ENCODE measurements at places on chromosomes 1 and 21.

DNA sequence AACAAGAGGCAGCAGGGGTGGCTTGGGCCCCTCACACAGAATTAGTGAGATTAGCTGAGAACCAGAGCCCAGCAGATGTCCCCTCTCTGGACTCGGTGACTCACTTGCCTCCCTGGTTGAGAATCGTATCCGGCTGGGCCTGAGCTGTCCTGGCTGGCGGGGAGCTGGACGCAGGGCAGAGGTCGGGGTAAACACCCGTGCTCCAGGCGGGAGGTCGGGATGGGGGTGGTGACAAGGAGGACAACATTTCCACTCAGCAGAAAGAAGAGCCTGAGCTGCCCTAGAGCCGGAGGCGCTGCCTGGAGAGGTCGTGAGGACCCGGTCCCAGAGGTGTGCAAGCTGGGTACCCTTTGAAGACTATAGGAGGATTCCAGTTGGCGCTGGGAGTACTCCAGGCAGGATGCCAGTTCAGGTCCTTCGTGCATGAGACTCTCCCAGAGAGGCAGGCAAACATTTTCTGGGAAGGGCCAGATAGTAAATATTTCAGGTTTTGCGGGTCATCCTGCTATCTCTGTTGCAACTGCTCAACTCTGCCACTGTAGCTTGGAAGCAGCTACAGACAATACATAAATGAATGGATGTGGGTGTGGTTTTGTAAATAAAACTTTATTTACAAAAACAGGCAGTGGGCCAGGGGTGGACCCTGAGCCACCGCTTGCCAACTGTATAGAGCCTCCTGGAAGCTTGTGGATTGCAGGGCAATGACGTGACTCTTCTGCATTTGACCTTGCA is 116.8 kb upstream of the WNT4 start:
- DNase-seq: no peak
- peaks cover 3% of the 10 kb centered on the region for H3K4me1 ChIP-seq
- H3K27ac ChIP-seq: no peak overlapping the region

GRCh38 chr1:204314171-204314892 is 45.4 kb downstream of the PLEKHA6 start:
- H3K27me3 ChIP-seq: no peaks in the 10 kb centered on the region
- H3K4me1 ChIP-seq: peaks cover 20% of the 10 kb centered on the region
- peak overlapping the region; percentile 93 for H3K27ac ChIP-seq
- H3K36me3 ChIP-seq: no peaks in the 10 kb centered on the region

DNA sequence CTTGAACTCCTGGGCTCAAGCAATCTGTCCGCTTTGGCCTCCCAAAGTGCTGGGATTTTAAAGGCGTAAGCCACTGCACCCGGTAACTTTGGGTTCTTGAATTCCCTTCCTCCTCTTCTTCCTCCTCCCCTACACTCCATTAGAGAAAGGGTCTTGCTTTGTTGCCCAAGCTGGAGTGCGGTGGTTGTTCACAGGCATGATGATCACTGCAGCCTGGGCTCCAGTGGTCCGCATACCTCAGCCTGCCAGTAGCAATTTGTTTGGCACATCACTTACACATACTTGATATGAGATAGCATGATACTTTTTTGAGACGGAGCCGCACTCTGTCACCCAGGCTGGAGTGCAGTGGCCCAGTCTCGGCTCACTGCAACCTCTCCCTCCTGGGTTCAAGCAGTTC is 2.2 kb downstream of the DEGS1 start:
- H3K27ac ChIP-seq: no peak overlapping the region
- H3K4me3 ChIP-seq: no peak overlapping the region
- no peak for DNase-seq
- no peaks in the 10 kb centered on the region for H3K27me3 ChIP-seq
- H3K4me1 ChIP-seq: peaks cover 5% of the 10 kb centered on the region

DNA sequence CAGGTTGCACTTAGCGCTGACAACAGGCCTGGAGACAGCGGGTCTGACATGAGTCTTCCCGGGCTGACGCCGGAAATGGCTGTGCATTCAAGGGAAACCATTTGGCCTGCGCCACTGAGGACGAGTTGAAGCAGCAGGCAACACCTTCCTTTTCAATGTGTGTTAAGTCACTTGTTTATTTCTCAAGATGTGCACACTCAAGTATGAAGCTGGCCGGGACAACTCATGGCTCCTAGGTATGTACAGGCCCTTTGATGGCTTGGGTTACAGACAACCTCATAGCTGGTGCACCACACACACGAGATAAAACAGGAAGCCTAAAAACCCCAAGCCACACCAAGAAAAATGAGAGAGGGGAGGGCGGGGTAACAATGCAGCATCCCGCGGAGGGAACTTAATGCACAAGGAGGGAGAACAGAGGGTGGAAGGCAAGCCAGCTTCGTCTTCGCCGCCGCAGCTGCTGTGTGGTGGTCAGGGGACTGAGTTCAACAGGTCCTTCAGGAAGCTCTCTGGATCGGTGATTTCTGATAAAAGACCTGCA is 118.0 kb upstream of the IFFO2 start:
- peaks cover 13% of the 10 kb centered on the region for H3K36me3 ChIP-seq
- H3K27me3 ChIP-seq: no peaks in the 10 kb centered on the region
- no peak for DNase-seq
- H3K27ac ChIP-seq: no peak overlapping the region
- peaks cover 15% of the 10 kb centered on the region for H3K4me1 ChIP-seq

DNA sequence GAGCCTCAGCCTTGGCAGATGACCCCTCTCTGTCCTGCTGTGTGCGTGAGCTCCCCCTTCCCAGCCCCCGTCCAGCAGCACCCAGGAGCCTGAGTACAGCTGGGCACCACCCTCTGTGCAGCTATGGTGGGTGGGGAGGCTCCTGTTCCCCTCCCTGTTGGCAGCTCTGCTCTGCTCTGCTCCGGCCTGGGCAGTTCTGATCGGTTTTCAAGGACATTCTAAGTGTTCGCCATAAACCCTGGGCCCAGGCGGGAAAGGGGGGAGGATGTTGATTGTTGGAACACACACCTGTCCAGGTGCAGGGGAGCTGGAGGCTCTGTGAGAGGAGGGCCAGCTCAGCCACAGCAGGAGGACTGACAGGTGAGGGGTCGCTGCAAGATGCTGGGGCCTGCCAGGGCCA is at the start of gene CLCNKB:
Gene CLCNKB (plus strand): TSS at position 262 of the 400 bp plus-strand sequence. CDS start 711 bp downstream, outside the sequence.
- H3K27me3 ChIP-seq: no peaks in the 10 kb centered on the region
- peak within 1 kb of the TSS; percentile 93 for H3K27ac ChIP-seq

DNA sequence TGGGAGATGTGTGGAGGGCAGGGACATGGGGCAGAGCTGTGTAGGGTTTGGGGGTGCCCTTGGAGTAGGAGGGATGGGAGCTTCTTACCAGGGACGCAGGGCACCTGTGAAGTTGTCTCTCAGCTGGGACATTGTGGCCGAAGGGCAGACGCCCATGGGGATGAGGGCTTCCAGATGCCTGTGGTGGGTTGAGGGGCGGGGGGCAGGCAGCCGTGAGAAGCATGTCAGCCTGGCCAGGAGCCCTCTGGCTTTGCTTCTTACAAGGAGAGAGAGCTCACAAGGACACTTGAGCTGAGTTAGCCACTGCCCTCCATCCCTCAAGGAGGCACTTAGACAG is 8.5 kb downstream of the A3GALT2 start:
- H3K27me3 ChIP-seq: no peaks in the 10 kb centered on the region
- no peaks in the 10 kb centered on the region for H3K4me1 ChIP-seq
- no peaks in the 10 kb centered on the region for H3K36me3 ChIP-seq
- DNase-seq: peak; percentile 69
- no peak overlapping the region for H3K27ac ChIP-seq
- no peak overlapping the region for H3K4me3 ChIP-seq

DNA sequence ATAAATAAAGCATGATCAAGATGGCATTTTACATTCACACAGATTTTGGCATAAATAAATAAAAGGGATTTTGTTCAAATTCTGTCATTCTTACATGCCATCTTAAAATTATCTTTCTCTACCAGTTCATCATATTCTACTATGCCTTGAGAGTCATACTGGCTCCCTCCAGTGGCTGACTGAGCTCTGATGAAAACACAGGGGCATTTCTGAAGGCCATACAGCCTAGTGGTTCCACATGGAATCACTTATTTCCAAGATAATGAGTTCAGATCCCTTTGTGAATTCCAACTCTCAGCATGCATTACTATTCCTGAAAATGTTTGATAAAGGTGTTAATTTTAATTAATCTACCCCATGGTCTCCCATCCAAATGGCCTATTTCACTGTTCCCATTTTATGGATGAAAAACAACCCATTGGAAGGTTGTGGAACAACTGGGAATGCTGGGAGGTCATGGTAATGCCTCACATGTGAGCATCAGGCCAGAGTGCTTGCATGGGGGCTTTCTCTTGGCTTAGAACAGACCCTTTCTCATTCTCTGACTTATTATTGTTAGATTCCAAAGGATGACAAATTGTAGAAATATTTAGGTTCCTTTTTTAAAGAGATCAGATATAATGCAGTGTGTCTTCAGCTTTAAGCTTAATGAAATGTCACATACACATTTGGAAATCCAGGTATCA is 622.4 kb upstream of the PKN2 start:
- DNase-seq: peak; percentile 44
- H3K36me3 ChIP-seq: no peaks in the 10 kb centered on the region
- no peaks in the 10 kb centered on the region for H3K4me1 ChIP-seq

- no peaks in the 10 kb centered on the region for H3K36me3 ChIP-seq
- no peaks in the 10 kb centered on the region for H3K27me3 ChIP-seq
- H3K27ac ChIP-seq: no peak overlapping the region
- peaks cover 2% of the 10 kb centered on the region for H3K4me1 ChIP-seq
Measured at GRCh38 chr1:216785737-216786136, 62.5 kb upstream of the ESRRG start.

DNA sequence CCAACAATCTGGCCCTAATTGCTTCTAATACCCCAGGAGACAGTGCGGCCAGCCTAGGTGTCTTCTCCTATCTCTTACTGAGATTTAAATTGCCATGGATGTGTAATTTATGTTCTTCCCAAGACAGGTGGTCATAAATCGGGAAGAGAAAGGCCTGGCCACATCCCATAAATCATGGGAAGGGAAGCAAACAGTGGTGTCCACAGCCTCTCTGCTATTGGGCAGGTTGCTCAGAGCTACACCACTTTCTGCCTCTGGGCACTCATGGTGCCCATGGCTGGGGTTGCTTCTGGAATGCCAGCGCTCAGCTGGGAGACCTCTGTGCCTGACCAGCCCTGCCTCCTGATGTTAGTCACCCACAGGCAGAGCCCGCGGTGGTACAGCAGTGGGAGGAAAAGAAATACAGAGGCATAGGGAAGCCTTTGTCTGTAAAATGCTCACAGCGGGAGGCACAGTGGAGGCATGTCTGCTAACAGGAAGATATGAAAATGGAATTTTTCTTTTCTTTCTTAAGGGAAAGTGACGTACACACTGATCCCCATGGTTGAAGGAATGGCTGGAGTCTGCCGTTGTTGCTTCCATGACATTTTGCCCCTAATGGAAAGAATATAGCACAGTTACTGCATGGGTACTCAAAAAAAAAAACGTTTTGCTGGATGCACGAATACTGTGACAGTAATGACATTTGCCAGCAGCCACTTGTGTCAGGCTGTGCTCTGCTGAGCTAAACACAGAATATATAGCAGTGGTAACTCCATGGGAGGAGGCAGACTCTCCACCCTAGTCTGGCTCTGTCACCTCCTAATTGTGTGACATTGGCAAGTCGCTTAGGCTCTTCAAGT is 21.9 kb downstream of the MTARC1 start:
- peak; percentile 89 for DNase-seq
- H3K27me3 ChIP-seq: no peaks in the 10 kb centered on the region
- no peak overlapping the region for H3K4me3 ChIP-seq
- H3K4me1 ChIP-seq: peaks cover 3% of the 10 kb centered on the region
- no peak overlapping the region for H3K27ac ChIP-seq
- H3K36me3 ChIP-seq: peaks cover 9% of the 10 kb centered on the region

DNA sequence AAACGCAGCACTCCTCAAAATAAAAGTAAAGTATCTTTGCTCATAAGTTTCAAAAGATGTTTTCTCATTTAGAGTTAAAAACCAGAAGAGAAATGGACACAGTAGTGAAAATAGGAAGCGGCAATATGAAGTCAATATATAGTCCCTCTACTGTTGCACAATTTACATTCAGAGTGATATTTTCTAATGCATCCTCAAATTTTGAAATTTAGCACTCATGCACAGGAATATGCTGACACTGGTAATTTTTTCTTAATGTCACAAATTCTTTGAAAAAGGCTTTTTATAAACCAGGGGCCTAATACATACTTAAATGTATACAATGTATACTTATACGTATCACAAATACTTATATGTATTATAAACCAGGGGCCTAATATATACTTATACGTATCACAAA is 19.5 kb downstream of the ST7L start:
- H3K27me3 ChIP-seq: no peaks in the 10 kb centered on the region
- H3K4me3 ChIP-seq: no peak overlapping the region
- no peak for DNase-seq
- no peak overlapping the region for H3K27ac ChIP-seq
- H3K4me1 ChIP-seq: no peaks in the 10 kb centered on the region
- peaks cover 6% of the 10 kb centered on the region for H3K36me3 ChIP-seq

GRCh38 chr1:206911064-206911663 is 10.6 kb downstream of the FCMR start:
- no peak overlapping the region for H3K4me3 ChIP-seq
- DNase-seq: no peak
- no peak overlapping the region for H3K27ac ChIP-seq
- no peaks in the 10 kb centered on the region for H3K36me3 ChIP-seq
- no peaks in the 10 kb centered on the region for H3K4me1 ChIP-seq

DNA sequence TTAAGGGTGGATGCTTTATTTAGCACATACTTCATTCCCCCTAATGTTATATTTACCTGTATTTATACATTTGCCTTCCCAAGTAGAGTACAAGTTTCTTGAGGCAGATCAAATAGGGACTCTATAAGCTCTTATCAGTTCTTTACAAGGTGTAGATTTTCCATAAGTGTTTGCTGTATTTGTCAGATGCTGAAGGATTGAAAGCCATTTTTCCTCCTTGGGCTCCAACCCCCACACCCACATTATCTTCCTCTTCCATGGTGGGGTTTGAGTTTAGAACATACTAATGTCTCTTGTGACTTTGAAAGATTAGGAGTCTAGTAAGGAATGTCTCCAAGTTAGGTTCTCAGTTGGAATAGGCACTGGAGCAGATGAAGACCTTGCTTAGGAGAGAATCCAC is 2.4 kb upstream of the CHI3L2 start:
- peaks cover 4% of the 10 kb centered on the region for H3K4me1 ChIP-seq
- H3K27ac ChIP-seq: no peak overlapping the region
- H3K27me3 ChIP-seq: no peaks in the 10 kb centered on the region
- no peaks in the 10 kb centered on the region for H3K36me3 ChIP-seq
- H3K4me3 ChIP-seq: no peak overlapping the region
